Midbrain (tissue), 1 donor: ENCODE measurements at places on chromosomes 11 and 22.
A peak's percentile ranks its signal among the peaks of the same experiment; 100 is the strongest.

DNA sequence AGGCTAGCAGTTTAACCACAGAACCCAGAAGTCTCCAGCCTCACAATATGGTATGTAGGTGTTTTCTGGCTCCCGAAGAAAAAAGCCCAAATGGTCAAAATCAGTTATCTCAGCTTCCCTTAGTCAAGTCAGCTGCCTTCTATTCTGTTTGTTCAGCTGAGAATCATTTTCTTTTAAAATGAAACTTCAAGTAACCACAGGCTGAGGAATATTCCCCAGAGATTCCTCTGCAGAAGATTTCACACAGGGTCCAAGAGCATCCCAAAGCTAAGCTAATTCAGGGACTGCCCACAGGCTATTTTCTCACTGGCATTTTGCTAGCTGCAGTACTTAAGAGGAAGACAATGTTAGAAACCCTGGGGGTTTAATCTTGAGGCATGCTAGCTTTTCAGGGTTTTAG lies 977.0 kb upstream of the CHORDC1 start:
- no peak for DNase-seq

GRCh38 chr22:31179345-31179744 lies 19.4 kb downstream of the RNF185 start:
- no peak for DNase-seq

DNA sequence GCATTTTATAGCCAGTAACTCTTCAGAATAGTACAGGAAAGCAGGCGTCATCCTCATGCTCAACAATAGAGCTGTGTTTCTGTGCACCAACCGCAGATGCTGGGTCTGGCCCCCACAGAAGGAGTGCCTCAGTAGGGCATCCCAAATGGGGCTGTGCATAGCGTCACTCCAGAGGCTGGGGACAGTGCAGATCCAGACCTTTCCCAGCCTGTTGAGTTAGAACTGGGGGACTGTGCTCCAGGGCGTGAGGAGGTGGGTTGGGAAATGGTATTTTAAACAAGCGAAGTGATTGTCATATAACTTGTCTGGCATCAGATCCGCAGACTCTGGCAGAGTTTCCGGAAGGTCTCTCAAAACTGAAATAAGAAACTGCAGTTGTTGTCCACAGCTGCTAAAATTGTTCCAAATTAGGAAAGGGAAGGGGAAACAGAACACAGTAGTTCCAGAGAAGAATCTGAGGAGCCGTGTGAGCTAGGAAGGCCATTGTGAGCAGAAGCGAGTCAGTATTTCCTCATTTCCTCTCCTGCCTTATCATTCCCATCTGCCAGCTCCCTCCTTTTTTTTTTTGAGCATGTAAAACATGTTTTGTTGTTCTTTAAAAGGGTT lies 52.2 kb downstream of the JAM3 start:
- peak; percentile 82 for DNase-seq

DNA sequence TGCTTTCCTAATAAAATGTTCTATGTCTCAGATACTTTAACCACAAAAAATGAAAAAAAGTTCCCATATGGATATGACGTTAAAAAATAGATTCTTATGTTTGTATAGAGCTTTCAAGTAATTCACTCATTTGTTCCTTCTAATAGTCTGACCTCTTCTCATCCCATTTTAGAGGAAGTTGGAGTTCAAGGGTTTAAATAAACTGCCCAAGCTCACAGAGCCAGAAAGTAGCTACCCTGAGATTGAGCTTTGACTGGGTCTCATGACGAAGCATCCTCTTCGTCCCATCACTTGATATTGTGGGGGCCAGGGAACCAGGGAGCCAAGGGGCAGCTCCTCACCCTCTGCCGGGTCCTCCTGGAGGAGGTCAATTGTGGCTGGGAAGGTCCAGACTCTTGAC lies 116.3 kb downstream of the CCDC81 start:
- DNase-seq = no peak

DNA sequence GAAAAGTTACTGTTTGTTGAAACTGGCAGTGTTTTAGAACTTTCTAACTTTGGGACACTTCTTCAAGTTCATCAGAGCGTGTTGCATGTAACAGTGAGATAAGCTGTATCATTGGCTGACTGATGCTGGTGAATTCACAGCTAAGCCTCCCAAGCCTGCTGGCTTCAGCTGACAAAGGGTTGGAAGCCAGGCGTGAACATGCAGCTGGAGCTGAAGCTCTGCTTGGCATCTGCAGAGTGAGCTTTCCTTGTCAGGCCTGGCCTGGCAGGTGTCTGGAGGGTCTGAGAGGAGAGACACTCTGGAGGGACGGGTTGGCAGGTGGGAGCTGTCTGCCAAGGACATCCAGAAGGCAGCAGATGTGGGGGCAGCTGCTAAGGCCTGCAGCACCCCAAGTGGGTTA lies 1.5 kb downstream of the AMPD3 start:
- no peak for DNase-seq

DNA sequence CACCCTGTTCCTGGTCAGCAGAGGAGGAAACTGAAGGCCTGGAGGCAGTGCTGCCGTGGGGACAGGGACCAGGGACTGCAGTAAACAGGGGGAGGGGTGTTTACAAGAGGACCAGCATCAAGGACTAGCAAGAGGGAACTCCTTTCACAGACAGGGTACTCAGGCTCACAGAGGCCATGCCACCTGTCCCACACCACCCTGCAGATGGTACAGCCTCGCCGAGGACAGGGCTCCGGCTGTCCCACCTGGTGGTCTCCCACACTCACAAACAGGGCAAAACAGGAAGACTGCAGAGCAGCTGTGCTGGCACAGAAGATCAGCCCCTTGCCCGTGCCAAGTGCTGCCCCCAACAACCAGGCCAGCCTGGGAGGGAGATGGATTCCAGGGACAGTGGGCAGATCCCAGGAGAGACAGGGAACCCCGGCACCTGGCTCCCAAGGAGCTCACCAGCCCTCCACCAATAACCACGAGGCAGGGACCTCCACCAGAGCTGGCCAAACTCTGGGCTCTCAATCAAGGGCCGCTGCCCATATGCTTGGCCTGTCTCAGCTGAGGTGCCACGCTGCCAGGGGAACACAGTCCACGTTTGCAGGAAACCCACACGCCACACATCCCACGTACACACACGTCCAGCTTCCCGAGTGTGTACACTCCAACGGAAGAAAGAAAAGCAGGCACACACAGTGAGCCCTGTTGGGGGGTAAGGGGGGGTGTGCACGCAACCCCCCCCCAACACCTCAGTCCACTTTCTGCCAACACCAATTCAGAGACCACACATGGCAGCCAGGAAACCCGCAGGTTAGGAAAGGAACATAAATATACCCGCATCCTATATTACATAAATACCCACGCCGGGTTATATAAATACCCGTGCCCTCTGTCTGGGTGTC lies 2.1 kb downstream of the CSNK1E start:
- DNase-seq = peak; percentile 49

DNA sequence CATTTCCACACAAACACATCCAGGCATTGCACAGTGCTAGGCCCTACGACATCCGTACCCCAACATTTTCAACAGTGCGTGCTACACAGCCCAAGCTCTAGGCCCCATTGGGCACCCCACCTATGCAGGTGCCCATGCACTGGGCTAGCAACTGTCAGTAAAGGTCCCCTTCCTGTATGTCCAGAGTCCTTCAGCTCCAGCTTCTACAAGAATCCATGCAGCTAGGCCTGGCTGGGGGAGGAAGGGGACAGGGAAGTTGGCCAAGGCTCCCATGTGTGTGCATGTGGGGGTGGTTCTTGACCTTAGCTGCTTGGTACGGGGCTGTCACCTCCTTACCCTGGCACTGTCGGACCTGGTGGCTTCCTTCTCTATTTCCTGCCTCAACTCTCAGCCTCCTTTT lies 1.3 kb downstream of the B3GAT1 start:
- DNase-seq = no peak

DNA sequence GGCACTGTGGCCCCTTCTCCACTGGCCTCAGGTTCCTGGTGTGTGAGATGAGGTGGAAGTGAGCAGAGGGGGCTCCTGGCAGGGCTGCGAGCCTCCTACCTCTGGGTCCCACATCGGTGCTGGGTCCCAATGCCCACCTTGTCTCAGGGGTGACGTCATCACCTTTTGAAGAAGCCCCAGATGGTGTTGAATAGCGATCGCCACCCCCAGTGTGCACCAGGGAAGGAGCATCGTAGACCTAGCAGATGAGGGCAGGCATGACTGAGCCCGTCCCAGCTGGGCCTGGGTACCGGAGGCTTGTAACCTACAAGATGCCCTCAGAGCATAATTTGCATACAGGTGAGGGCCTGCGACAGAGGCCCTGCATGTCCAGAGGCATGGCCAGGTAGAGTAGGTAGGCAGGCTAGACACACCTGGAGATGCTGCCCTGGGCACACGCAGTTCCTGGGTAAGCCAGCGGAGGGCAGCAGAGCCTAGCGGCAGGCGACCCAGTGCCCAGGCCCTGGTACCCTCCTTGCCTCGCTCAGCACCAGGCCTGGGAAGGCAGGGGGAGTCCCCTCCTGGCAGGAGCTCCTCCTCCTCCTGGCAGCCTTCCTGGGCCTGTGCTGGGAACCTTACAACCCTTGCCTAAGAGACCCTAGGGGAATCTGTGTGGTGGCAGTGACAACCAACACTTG lies 52.5 kb downstream of the TPCN2 start:
- peak; percentile 68 for DNase-seq

- no peak for DNase-seq
Observed at GRCh38 chr22:29310065-29310862, 3.8 kb downstream of the GAS2L1 start.

DNA sequence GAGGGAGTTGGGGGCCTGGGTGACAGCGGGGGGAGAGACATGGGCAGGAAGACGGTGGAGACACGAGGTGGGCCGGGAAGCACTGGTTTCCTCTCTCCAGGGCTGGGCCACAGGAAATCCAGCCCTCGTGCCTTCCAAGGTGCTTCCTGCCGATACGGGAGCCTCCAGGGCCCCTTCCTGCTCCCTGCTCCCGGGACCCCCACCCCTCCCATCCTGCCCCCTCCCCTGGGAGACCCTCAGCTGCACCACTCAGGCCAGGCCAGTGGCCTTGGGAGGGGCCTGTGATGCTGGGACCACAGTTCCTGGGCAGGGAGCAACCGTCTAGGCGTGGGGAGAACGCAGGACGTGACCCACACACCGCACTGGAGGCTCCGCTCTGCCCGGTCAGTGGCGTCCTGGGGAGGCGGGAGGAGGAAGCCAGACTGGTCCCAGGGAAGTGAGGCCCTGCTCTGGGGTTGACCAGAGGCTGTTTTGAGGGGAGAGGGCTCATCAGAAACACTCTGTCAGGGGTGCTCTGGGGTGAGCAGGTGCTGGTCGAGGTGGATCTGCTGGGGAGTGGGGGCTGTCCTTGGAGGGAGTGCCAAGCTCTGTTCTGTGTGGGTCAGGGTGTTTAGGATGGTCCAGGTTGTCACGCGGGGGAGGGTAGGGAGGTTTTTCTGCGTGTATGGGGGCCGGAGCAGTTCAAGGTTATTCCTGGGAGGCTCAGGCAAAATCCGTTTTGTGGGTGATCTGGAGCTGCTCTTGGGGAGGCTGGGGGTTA lies at the start of gene SHANK3:
SHANK3 (plus strand) TSS at position 353 of the 760 bp plus-strand sequence.
- no peak for DNase-seq

DNA sequence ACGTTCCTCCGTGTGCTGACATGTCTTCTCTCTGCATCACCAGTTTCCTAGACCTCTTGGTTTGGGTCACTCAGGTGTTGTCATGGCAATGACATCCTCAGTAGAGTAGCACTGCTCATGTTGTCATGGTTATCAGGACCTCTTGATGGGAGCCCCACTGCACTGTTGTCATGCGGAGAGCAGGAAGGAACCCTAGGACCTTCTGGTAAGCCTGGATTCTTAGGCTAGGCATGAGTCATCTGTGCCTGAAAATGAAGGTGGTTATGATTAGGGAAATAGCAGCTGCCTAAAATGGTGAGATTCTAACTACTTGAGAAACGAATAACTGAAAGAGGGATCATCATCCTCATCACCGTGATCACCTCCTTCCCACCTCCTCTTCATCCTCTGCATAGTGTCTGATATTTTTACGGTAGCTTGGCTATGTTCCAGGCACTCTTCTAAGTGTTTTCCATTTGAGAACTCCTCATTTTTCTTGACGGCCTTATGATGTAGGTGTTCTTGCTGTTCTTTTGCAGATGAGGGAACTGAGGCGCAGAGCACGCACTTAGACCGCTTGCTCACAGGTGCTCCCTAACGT lies 858.4 kb downstream of the NTM start:
- no peak for DNase-seq

DNA sequence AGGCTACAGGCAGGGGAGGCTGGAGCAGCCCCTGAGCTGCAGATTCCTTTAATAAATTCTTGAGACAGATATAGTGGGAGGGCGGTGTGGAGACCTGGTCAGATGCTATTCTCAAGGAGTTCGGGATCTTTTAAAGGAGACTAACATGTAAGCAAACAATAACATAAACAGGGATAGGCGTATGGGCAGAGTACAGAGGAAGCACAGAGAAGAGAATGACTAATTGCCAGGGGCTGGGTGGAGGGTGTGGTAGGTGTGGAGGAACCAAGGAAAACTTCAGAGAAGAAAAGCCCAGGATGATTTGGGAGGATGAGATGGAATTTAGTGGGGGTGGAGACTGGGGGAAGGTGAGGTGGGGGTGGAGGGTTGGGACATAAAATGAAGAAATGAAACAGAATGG lies 9.7 kb upstream of the HEPHL1 start:
- DNase-seq = no peak

DNA sequence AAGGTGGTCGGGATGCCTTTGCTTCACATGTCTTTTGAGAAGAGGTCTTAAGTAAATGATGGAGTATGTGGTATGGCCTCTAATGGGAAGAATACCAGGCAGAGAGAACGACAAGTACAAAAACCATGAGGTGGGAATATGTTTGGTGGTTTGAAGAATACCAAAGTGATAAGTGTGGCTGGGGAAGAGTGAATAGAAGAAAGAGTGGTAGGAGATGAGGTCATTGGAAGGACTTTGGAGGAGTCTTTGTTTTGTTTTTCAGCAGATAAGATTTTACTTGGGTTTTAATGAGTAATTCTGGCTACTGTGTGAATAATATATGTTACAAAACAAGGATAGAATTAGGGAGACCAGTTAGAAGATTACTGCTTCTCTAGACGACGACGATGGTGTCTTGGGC lies 515.4 kb downstream of the RAB38 start:
- no peak for DNase-seq

- DNase-seq = no peak
Observed at GRCh38 chr22:24426851-24427499, 424 bp upstream of the ADORA2A start.

- no peak for DNase-seq
Observed at GRCh38 chr11:119734788-119735187, 5.8 kb upstream of the NECTIN1 start.

- DNase-seq = no peak
Observed at GRCh38 chr11:123233975-123234334, 38.9 kb upstream of the CLMP start.

DNA sequence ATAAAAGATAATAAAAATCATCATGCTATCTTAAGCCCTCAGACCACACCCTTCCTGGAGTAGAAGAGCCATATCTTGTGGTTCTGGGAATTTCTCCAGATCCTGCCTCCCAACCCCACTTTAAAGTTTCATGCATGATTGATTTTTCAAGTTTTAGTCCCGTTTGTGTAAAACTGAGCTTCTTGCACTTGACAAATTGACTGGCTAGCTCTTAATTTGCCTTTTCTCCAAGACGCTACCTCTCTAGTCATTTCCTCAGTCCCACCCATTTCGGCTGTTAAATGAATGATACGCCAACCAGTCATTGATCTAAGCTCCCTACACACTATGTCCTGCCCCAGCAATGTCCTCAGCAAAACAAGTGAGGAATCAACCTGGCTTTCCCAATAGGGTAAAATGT lies 71.8 kb upstream of the TEAD1 start:
- no peak for DNase-seq
